RWPE2 (cell line): ENCODE measurements at places on chromosomes 13 and 19.

- H3K27ac ChIP-seq = peak overlapping the region; percentile 40
- peaks cover 17% of the 10 kb centered on the region; the same call in 1 of the 2 replicates for H3K36me3 ChIP-seq
- H3K4me3 ChIP-seq = no peak overlapping the region
- DNase-seq = no peak
- H3K4me1 ChIP-seq = peaks cover 3% of the 10 kb centered on the region
Observed at GRCh38 chr19:6022570-6023064, 44.7 kb upstream of the RANBP3 start.

DNA sequence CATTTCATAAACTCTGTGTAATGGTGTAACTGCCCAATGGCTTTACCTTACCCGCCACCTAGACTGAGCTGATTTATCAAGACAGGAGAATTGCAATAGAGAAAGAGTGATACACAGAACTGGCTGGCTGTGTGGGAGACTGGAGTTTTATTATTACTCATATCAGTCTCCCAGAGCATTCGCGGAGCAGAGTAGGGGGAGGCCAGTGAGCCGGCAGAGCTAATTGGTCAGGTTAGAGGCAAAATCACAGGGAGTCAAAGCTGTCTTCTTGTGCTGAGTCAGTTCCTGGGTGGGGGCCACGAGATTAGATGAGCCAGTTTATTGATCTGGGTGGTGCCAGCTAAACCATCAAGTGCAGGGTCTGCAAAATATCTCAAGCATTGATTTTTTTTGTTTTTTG lies 23.4 kb upstream of the SLITRK1 start:
- DNase-seq = no peak
- H3K4me1 ChIP-seq = no peaks in the 10 kb centered on the region
- no peaks in the 10 kb centered on the region for H3K36me3 ChIP-seq

- no peaks in the 10 kb centered on the region for H3K36me3 ChIP-seq
- H3K27ac ChIP-seq = no peak overlapping the region
- no peak for DNase-seq
- peaks cover 3% of the 10 kb centered on the region for H3K27me3 ChIP-seq
- no peaks in the 10 kb centered on the region for H3K4me1 ChIP-seq
- no peak overlapping the region for H3K4me3 ChIP-seq
Observed at GRCh38 chr13:94674609-94675348, 37.6 kb downstream of the SOX21 start.

DNA sequence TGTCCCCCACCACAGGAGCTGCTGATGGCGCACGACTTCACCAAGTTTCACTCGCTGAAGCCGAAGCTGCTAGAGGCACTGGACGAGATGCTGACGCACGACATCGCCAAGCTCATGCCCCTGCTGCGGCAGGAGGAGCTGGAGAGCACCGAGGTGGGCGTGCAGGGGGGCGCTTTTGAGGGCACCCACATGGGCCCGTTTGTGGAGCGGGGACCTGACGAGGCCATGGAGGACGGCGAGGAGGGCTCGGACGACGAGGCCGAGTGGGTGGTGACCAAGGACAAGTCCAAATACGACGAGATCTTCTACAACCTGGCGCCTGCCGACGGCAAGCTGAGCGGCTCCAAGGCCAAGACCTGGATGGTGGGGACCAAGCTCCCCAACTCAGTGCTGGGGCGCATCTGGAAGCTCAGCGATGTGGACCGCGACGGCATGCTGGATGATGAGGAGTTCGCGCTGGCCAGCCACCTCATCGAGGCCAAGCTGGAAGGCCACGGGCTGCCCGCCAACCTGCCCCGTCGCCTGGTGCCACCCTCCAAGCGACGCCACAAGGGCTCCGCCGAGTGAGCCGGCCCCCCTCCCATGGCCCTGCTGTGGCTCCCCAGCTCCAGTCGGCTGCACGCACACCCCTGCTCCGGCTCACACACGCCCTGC lies 4.4 kb upstream of the NOP53 start:
- peaks cover 19% of the 10 kb centered on the region for H3K4me1 ChIP-seq
- H3K27ac ChIP-seq = no peak overlapping the region
- peaks cover 59% of the 10 kb centered on the region for H3K36me3 ChIP-seq
- H3K27me3 ChIP-seq = no peaks in the 10 kb centered on the region
- H3K4me3 ChIP-seq = no peak overlapping the region

DNA sequence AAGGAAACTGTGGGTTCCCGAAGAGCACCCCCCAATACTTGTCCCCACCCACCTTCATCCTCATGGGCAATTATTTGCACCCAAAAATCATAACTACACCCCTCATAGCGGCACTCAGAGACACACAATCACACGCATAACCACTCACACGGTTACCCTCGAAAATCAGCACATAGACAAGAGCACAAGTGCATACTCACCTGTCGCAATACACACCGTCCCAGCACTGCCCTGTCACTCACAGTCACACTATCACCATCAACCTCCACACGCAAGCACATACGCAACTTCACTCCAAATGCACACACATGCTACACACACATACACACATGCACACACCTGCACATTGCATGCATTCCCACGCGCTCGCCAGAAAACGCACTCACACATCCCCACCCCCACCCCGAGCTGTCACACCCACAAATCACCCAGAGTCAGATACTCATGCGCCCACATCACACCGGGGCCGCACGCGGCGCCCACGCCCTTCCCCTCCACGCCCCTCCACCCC lies 535 bp downstream of the COL5A3 start:
- H3K4me1 ChIP-seq = peaks cover 4% of the 10 kb centered on the region
- H3K4me3 ChIP-seq = no peak overlapping the region
- H3K27me3 ChIP-seq = peaks cover 11% of the 10 kb centered on the region
- H3K36me3 ChIP-seq = no peaks in the 10 kb centered on the region
- no peak for DNase-seq

- DNase-seq = no peak
- no peak overlapping the region for H3K4me3 ChIP-seq
- H3K27ac ChIP-seq = no peak overlapping the region
- no peaks in the 10 kb centered on the region for H3K4me1 ChIP-seq
- H3K27me3 ChIP-seq = no peaks in the 10 kb centered on the region
Observed at GRCh38 chr19:29422486-29423085, 103.2 kb upstream of the VSTM2B start.

DNA sequence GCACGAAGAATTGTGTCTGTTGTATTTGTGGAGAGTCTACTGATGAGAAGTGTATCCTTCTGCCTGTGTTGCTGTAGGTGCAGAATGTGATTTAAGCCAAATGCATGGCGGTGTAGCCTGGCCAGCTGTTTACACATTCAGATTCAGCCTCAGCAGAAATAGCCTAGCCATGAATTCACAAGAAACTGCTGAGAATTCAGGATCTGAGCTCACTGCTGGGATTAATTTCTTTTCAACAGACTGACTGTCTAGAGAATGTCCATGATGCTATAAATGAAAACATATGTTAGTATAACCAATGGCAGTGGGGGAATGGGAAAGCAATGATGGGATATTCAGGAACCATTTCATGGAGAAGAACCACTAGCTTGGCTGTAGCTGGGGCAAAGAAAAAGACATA lies 77.4 kb upstream of the RNF113B start:
- DNase-seq = no peak
- no peaks in the 10 kb centered on the region for H3K36me3 ChIP-seq
- H3K4me1 ChIP-seq = peaks cover 27% of the 10 kb centered on the region
- peak overlapping the region; percentile 91 for H3K27ac ChIP-seq
- no peaks in the 10 kb centered on the region for H3K27me3 ChIP-seq

GRCh38 chr13:60260440-60260839 lies 96.7 kb upstream of the DIAPH3 start:
- no peak for DNase-seq
- H3K27me3 ChIP-seq = no peaks in the 10 kb centered on the region
- no peak overlapping the region for H3K4me3 ChIP-seq
- no peak overlapping the region for H3K27ac ChIP-seq

GRCh38 chr13:87295636-87296035 lies 375.5 kb upstream of the SLITRK5 start:
- no peaks in the 10 kb centered on the region for H3K36me3 ChIP-seq
- no peak overlapping the region for H3K27ac ChIP-seq

DNA sequence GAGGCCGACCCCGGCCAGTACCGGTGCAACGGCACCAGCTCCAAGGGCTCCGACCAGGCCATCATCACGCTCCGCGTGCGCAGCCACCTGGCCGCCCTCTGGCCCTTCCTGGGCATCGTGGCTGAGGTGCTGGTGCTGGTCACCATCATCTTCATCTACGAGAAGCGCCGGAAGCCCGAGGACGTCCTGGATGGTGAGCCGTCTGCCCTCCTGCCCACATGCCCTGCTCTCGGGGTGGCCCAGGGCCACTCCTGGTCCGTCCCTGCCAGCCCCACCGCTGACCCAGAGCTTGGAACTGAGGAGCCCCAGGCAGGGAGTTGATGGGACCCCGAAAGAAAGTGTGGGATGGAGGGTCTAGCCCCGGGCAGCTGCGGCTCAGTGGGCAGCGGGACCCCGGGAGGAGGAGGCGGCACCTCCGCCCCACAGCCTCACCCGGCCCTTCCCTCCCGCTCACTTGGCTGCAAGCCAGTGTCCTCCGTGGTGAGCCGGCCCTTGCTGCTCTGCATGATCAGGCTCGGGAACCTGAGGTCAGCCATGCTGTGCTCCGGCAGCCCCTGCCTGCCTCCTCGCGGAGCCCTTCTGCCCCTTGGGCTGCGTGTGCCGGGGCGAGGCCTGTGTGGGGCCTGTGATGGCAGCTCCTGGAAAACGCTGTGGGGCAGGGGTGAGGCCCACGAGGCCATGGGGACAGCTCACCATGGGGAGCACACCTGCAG lies 8.1 kb upstream of the HCN2 start:
- no peak overlapping the region for H3K4me3 ChIP-seq
- DNase-seq = no peak
- peaks cover 49% of the 10 kb centered on the region for H3K36me3 ChIP-seq
- H3K27ac ChIP-seq = no peak overlapping the region

GRCh38 chr13:48661107-48661506 lies 7.4 kb downstream of the CYSLTR2 start:
- no peak for DNase-seq
- H3K4me3 ChIP-seq = no peak overlapping the region
- H3K4me1 ChIP-seq = no peaks in the 10 kb centered on the region
- H3K27me3 ChIP-seq = no peaks in the 10 kb centered on the region
- no peak overlapping the region for H3K27ac ChIP-seq
- H3K36me3 ChIP-seq = no peaks in the 10 kb centered on the region

DNA sequence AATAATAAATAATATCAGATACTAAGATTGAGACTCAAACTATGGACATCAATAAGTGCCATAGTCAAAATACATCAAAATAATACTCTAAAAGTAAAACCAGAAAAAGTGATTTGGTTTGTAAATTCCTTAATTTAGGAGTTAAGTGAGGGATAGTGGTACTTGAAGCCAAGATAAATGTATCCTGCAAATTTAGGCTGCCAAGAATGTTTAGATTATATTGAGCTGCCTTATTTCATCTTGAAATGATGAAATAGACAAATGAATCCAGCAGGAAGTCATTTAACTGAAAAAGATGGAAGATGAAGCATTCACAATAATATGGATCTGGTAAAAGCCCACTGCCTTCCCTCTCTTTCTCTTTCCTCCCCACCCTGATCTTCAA lies 112.3 kb downstream of the LRCH1 start:
- peaks cover 6% of the 10 kb centered on the region for H3K4me1 ChIP-seq
- no peak overlapping the region for H3K27ac ChIP-seq
- no peak for DNase-seq
- H3K4me3 ChIP-seq = no peak overlapping the region

- no peak overlapping the region for H3K4me3 ChIP-seq
- peaks cover 7% of the 10 kb centered on the region for H3K27me3 ChIP-seq
- H3K36me3 ChIP-seq = no peaks in the 10 kb centered on the region
- H3K4me1 ChIP-seq = no peaks in the 10 kb centered on the region
- no peak for DNase-seq
Observed at GRCh38 chr13:24162604-24163003, 2.1 kb downstream of the SPATA13 start.

- H3K27me3 ChIP-seq = no peaks in the 10 kb centered on the region
- no peak overlapping the region for H3K4me3 ChIP-seq
- DNase-seq = no peak
- no peaks in the 10 kb centered on the region for H3K36me3 ChIP-seq
- H3K4me1 ChIP-seq = no peaks in the 10 kb centered on the region
Observed at GRCh38 chr19:46125447-46125846, 959 bp upstream of the IGFL3 start.
